ENCODE measurements at places on chromosomes 2 and 18. TPM values are rescaled to one million over a fixed set of nuclear protein-coding genes. Genes with fewer than 3 reads are reported as not detected.

- DNase-seq: no peak
Observed at GRCh38 chr18:58401191-58401590, 227.7 kb downstream of the ALPK2 start.

DNA sequence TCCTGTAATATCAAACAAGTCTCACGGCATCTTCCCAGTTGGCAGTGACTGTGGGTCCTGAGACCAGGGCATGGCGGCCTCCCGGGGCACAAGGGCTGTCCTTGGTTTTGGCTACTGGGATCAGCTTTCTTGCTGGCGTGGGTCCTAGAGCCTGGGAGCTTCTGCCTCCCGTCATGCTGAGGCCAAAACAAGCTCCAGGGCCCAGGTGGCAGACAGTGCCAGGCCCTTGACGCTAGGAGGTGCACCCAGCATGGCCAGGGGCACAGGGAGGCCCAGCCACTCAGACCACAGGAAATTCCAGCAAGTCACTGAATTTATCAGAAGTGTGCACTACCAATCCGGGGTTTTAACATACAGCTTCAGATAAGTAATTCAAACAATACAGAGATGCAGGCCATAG lies 184.7 kb downstream of the EIPR1 start:
- no peak for DNase-seq

DNA sequence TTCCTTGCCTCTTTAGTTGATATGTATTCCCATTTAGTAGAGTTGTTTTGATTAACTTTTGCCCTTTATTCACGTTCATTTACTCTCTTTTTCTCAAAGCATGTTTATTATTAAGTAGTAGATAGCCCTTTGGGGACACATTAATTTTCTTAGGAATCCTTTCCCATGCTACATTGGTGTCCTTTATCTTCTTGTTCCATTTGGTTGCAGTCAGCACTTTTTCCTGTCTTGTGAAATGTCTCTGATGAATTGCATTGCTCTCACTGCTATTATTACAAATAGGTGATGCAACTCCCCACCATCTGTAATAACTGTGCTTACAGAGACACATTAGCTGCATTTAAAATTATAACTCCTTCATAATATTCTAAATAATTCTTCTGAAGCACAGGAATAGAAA lies 428.5 kb upstream of the CNTNAP5 start:
- DNase-seq: no peak

DNA sequence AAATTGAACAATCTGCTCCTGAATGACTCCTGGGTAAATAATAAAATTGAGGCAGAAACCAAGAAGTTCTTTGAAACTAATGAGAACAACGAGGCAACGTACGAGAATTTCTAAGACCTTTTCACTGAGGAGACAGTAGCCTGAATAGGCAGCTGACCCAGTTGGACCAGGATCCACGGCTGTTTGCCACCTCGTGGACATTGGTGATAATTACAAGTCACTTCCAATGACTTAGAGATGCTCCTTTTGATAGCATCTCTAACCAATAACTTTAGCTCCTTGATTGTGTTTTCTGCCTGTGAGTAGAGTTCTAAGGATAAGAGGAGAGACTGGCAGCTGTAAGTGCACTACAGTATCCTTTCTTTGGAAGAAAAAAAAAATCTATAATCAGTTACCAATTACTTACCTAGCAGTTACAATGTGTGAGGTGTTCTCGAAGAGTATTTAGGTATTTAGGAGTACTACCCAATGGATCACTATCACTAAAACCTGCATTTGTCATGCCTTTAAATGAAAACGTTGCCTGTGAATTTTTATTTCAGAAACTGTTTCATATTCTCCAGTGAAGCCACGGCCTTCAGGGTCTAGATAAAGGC lies 31.3 kb upstream of the CNTNAP5 start:
- DNase-seq: peak; percentile 1

DNA sequence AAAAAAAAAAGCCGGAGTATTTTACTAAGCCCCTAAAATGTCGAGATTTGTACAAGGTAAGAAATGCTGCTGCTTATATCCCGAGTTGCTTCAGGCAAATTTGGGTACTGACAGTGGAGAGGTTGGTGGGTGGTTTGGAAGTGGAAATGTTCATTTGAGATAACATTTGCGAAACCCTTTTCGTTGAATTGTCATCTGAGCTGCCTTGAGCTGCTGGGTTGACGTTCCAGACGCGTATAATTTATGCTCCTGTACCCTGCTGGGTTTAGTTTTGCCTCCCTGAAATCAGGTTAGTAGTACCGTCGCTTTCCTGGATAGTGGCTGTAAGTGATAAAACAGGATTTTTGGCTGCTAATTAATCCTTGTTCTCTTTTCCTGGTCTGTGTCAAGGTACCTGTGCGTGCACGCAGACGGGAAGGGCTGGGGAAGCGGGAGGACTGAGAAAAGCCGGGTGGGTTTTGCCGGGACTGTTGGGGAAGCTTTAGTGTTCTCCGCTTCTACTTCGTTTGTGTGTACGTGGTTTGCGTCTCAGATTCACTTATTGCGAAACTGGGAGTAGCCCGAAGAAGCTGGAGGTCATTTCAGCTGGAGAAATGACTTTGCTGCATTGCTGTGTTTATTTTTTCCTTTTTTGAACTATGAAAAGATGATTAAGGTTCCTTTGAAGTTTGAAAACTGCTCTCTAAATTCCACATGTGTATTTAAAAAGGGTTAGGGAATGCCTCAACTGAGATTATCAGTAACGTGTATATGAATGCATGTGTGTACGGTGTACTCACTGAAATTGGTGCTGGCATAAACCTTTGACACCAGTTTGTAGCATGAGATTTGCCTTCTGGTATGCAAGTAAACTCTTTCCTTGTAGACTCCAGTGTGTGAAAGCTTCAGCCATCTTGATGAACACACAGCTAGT lies 709 bp downstream of the UGP2 start:
- DNase-seq: no peak

DNA sequence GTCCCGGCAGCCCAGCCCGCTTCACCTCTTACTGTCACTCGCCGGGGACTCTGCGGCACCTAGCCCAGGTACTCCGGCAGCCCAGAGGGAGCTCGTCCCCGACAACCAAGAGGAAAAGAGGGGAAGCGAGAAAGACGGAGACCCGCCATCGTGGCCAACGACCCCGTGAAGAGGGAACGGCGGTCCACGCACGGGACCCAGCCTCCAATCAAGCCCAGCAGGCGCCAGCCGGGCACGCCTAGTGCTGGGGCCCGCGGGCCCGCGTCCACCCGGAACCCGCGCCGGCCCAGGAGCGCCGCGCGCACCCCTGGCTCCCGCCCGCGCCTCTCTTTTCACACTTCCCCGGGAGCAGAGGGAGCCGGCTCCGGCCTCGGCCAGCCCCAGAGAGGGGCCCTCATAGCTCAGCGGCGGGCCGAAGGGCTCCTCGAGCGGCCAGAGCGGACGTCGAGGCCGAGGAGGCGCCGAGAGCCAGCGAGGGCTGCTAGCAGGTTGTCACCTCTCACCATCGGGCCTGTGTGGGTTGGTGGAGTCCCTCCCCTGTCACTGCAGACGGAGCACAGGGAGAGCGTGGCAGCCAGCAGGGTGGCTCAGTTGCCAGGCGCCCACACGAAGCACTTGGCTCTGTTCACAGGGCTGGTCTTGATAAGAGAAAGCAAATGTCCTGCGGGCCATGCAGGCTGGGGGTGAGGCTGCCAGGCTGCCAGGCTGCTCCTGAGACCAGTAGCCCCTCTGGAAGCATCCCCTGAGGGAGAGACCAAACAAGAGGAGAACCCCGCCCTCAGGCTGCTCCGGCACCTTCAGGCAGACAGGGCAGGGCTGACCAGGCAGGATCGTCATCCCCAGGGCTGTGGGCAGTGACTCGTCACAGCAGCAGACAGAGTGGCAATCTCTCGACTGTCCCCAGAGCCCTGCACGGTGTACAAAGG lies 36.9 kb upstream of the KLF11 start:
- no peak for DNase-seq

DNA sequence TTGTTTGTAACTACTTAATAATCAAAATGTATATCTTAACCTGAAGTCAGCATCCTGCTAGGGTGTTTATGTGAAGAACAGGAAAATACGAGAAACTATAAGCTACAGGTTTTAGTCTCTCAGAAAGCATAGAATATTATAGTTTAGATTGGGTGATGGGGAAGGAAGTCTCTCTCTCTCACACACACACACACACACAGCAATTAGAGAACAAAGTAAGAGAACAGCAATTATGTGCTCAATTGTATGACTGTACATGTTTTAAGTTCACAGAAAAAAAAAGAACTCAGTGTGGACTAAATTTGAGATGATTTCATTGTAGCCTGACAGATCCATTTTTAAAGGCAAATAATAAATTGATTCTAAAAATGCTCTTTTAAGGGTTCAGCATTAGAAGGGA lies 94.3 kb upstream of the ZNF516 start:
- DNase-seq: no peak

DNA sequence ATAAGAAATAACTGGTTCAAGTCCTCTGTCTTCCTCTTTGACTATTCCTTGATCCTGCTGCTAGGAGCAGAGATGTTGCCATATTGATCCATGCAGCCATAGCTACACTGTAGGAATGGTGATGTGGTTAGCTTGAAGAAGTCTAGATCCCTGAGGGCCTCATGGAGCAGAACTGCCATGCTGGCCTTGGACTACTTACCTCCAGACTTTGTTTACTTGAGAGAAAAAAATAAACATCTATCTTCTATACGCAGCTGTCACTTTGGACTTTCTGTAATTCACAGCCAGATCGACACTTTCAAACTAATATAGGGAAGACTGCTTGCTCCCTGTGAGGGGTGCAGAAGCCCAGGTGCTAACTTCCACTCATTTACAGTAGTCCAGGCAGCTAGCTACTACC lies 84.5 kb upstream of the NFU1 start:
- DNase-seq: no peak

DNA sequence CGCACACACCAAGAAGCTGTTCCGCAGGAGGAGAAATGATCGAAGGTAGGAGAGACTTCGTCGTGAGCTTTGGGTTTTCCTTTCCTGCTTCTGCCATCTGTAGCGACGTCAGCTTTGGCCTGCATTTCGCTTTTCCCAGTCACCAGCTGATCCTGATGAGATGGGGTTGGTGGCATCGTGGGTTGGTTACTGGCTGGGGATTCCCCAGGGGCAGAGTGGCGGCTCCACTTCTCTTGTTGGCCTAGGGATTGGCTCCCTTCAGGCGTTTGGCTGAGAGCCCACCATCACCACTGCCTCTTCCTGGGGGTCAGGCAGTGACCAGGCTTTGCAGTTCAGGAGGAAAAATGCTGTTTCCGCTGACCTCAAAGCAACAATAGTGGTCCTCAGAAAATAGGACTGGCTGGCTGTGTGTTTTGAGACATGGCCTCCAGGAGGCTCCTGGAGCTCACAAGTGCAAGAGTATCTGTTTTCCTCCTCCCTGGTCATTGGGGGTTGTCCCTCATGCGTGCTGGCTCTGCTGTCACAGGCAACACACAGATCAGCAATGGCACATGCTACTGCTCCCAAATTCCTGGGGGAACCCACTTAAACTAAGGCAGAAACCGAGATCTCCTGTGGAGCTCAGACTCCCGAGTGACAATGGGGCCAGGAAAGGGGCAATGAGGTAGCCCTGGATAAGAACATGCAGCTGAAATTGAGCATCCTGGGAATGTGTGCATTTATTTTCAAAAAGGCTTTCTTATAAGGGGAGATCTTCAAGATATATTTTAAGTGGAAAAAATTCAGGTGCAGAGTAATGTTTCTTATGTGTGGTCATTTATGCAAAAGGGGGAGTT lies 173.0 kb downstream of the CTIF start:
- DNase-seq: peak; percentile 7

- DNase-seq: peak; percentile 70
Observed at GRCh38 chr2:237581751-237582746, 8.5 kb downstream of the RAB17 start.

- no peak for DNase-seq
Observed at GRCh38 chr2:25388491-25388890, 46.8 kb upstream of the DNMT3A start.

- no peak for DNase-seq
Observed at GRCh38 chr2:109229094-109229675, 100.2 kb downstream of the SH3RF3 start.

- no peak for DNase-seq
Observed at GRCh38 chr2:61759005-61759404, 94.9 kb downstream of the FAM161A start.

DNA sequence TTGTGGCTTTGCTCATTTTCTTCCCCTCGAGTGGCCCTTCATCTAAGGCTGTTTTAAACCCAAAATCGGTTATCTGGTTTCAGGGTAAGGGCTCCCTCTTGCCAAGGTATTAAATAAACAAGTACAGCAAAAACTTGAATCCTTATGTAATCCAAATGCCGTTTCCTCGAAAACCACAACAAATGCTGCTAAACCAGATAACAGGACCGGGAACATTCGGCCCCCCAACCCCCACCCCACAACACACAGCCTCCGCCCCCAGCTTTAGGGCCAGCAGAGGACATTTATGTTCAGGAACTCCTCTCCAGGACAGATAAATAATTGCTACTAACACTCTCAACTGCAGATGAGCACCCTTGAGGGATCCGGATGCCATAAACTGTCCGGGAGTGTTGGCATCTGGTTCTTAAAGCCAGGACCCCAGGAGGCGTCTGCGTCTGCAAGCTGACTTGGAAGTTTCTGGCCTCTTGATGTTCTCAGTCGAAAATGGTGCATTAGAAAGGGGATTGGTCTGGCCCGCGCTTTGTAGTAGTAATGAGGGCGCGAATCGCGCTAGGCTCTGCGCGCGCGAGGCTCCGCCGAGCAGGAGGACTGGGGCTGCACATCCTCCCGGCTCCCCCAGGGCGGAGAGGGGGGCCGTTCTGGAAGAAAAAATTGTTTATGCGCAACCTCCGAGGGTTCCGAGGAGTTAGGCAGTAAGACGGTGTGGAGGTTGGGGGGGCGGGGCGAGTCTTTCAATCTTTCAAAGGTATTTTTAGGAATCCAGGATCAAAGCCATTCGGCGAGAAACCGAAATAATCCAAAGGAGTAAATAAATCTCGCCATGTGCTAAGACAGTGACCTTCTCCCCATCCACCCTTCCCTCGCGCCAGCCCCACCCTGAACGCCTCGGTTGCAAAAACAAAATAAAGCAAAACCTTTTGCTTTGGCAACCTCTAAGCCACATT lies 3.9 kb upstream of the ID2 start:
- peak; percentile 55 for DNase-seq

DNA sequence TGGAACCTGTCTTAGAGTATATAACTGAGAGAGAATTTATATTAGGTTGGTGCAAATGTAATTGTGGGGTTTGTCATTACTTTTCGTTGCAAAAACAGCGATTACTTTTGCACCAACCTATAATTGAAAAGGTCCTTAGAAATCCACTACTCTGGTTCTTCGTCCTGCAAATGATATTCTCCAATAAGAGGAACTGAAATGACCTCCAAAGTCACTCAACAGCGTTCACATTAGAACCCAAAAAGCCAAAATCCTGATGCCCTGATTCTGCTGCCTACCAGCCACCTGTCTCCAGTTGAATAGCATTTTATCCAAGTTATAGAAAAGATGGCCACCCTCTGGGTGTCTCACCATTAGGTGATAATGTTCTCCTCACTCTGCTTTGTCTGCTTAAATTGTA lies 230.6 kb downstream of the SETBP1 start:
- no peak for DNase-seq

- DNase-seq: no peak
Observed at GRCh38 chr2:217797661-217798069, 205.1 kb downstream of the TNS1 start.

- no peak for DNase-seq
Observed at GRCh38 chr18:13416208-13416607, 197.6 kb downstream of the LDLRAD4 start.

Gene TLX2
- total RNA-seq: not detected

Gene MYO7B
- 0.62 TPM for total RNA-seq

Gene TAF4B
- 20.6 TPM for total RNA-seq

Gene RABL2A
- total RNA-seq: 12.9 TPM

Gene IFIH1
- total RNA-seq: 36.8 TPM

Gene CCDC150
- 7.5 TPM for total RNA-seq

Gene ITPRID2
- total RNA-seq: 49.4 TPM

Gene TUBA3E
- total RNA-seq: not detected

Gene TMEFF2
- not detected for total RNA-seq

Gene CNTNAP5
- total RNA-seq: not detected

Gene SLC25A12
- total RNA-seq: 24.5 TPM

All from activated naive CD8-positive, alpha-beta T cell treated with anti-CD3 and anti-CD28 coated beads for 36 hours (primary cell).